ENCODE measurements at places on chromosomes 3 and 15. TPM values are rescaled to one million over a fixed set of nuclear protein-coding genes. Genes with fewer than 3 reads are reported as not detected.

The FSIP1 gene
- total RNA-seq = 0.91 TPM

The PPP1R14D gene
- not detected for total RNA-seq

The NANOGP8 gene
- not detected for total RNA-seq

The GPR62 gene
- not detected for total RNA-seq

The GOLGA8T gene
- total RNA-seq = not detected

The GRK7 gene
- total RNA-seq = not detected

The ST8SIA2 gene
- total RNA-seq = not detected

The PRR20G gene
- not detected for total RNA-seq

The SNRK gene
- total RNA-seq = 74.4 TPM

The IL5RA gene
- not detected for total RNA-seq
